ENCODE measurements at places on chromosomes 12 and 14. TPM values are rescaled to one million over a fixed set of nuclear protein-coding genes. Genes with fewer than 3 reads are reported as not detected.

OLR1 gene
- not detected for total RNA-seq

RILPL2 gene
- total RNA-seq, result 15.7 TPM

ANO2 gene
- total RNA-seq, result not detected

PEBP1 gene
- total RNA-seq, result 177 TPM

OR10G2 gene
- total RNA-seq, result not detected

MSRB3 gene
- 0.18 TPM for total RNA-seq

USP44 gene
- total RNA-seq, result 4.3 TPM

DNA sequence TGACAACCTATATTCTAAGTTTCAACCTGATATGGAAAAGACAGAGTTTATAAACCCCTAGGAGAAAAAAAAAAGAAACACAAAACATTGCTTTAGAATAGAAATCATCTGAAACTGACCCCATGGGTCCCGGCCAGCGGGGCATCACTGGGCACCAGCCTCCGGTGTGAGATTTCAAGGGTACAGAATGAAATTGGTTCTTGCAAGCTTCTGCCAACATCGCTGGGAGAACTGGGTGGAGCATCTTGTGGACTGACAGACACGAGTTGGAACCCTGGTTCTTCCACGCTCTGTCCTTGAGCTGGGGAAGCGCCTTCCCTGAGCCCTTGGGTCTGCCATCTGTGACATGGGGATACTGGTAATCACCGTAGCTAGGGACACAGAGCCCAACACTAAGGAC, 173.6 kb downstream of the PHETA1 start:
- DNase-seq, result no peak

GRCh38 chr14:96121660-96122395, 82.7 kb downstream of the C14orf132 start:
- no peak for DNase-seq

GRCh38 chr14:102927346-102927877, 4.9 kb downstream of the AMN start:
- DNase-seq, result no peak

GRCh38 chr14:92144708-92145107, 22.9 kb downstream of the CPSF2 start:
- DNase-seq, result no peak

GRCh38 chr12:49618576-49618975, 4.8 kb upstream of the PRPF40B start:
- DNase-seq, result no peak

DNA sequence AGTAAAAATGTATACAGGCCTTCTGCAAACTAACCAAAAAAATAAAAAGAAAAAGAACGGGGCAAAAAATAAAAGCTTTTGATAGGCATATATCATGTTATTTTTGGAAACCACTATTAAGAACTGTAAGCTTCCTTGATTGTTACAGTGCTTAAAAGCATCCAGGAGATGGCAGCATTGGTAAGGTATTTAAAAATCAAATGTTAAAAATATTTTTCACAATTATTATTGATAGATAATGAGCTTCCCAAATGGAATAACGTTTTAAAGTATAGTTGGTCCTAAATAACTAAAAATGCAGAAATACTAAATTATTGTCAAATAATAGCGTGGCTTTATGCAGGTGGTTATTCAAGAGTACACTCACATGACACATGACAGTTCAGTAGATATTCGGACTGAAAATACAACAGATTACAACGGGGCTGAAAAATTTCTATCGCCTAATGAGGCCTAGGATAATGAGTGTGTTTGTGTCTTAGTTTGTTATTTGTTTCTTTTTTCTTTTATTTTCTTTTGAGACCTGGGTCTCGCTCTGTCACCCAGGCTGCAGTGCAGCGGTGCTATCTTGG, 127.2 kb upstream of the ATF7IP start:
- DNase-seq, result no peak

- no peak for DNase-seq
Measured at GRCh38 chr14:100288382-100289185, 17.7 kb downstream of the SLC25A29 start.

- DNase-seq, result no peak
Measured at GRCh38 chr12:97398704-97399103, 63.9 kb upstream of the RMST start.

DNA sequence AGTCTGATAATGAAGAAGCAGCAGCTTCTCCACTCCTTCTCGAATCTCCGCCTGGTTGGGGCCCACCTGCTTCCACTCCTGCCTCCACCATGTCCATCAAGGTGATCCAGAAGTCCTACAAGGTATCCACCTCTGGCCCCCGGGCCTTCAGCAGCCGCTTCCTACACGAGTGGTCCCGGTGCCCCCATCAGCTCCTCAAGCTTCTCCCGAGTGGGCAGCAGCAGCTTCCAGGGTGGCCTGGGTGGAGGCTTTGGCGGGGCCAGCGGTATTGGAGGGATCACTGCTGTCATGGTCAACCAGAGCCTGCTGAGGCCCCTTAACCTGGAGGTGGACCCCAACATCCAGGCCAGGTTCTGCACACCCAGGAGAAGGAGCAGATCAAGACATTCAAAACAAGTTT, 381.0 kb upstream of the USP15 start:
- no peak for DNase-seq

GRCh38 chr12:103505371-103506236, 9.8 kb upstream of the C12orf42 start:
- peak; percentile 32 for DNase-seq

GRCh38 chr12:66187821-66188220, 1.2 kb upstream of the IRAK3 start:
- no peak for DNase-seq

DNA sequence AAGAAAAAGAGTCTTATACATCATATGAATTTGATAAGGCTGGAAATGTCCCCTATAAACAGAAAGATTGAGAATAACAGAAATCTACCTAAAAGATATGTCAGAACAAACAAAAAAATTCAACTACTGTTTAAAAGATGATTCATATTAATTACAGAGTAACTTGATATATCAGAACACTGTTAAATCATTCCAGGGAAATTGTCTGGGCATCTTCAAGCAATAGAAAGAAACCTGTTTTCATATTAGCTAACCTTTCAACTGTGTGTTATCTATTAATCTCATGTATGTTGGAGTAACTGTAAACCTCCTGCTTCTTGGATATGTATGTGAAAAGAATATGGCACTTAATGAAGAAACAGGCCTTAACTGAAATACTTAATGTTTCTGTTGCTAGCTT, 96.7 kb downstream of the NUBPL start:
- DNase-seq, result no peak

GRCh38 chr12:54020591-54021405, 7.4 kb upstream of the HOXC6 start:
- DNase-seq, result no peak

- no peak for DNase-seq
Measured at GRCh38 chr14:75469606-75470237, 41.9 kb downstream of the JDP2 start.

DNA sequence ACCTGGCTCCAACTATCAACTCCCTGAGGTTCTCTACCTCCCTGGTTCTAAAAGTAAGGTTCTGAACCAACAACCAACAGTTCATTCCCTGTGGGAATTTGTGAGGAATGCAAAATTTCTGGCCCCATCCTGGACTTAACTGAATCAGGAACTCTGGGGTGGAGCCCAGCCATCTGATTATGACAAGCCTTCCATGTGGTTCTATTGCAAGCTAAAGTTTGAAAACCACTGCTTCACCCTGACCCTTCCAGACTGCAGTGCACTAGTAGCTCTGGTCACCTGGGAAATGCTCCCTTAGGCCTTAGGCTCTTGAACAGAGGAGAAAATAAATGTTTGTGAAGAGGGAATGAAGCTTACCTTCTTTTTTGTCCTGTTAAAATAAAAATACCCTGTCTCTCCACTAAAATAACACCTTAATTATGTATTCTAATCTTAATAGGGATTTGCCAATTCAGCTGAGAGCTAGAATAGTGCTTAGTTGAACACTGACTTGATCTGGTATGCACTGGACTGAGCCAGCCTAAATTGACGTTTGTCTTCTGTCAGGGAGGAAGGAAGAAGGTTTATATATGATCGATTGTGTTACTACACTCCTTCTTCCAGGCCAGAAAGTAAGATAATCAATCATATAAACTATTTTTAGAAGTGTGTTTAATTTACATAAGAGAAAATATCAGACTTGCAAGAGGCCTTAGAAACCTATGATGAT, 39.1 kb upstream of the DDHD1 start:
- DNase-seq, result no peak

Data from activated T-helper 2 cell treated with anti-CD3 and anti-CD28 coated beads, Interferon-gamma antibody, Interleukin-2, Interleukin-4, amounts not matched to agents 10 μg/mL and 5 μg/mL and 100 μg/mL, durations not matched to agents 14 hours and 24 hours and 36 hours (primary cell).